ENCODE measurements at places on chromosomes 7 and 10. TPM values are rescaled to one million over a fixed set of nuclear protein-coding genes. Genes with fewer than 3 reads are reported as not detected.

RPA3 gene
- 15.6 TPM for total RNA-seq

TMEM254 gene
- 7.6 TPM for total RNA-seq

- DNase-seq, result no peak
These were observed 292.9 kb downstream of the PAXIP1 start for GRCh38 chr7:154709840-154710520.

GRCh38 chr7:117098457-117098856 is 145.2 kb downstream of the ST7 start:
- DNase-seq, result no peak

DNA sequence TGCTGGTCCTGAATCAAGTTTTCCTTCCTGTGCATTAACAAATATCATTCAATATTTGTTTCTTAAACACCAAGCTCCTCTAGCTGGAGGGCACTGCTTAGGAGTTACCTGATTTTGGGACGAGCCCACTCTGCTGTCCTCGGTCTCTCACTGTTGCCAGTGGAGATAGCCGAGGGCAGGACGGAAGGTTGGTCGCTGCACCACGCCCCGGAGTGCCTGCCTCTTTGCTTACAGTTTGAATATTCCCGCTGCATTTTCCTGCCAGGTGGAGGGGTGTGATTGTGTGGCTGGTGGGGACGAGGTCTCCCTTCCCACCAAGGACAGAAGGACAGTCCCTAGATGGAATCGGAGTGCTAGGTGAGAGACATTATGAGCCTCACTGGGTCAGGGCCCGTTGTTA is 201.5 kb downstream of the DNAJB6 start:
- DNase-seq, result peak; percentile 63

All from aorta (tissue), 5 donors.